Activated CD8-positive, alpha-beta memory T cell treated with anti-CD3 and anti-CD28 coated beads, Interleukin-2, amount 10 ng/mL, durations not matched to agents 7 days and 5 days (primary cell): ENCODE measurements at places on chromosomes 3 and 15. TPM values are rescaled to one million over a fixed set of nuclear protein-coding genes. Genes with fewer than 3 reads are reported as not detected.

LRTM1 gene
- total RNA-seq = not detected

CD86 gene
- total RNA-seq = 25.3 TPM

SLC24A5 gene
- total RNA-seq = not detected

CNTN6 gene
- not detected for total RNA-seq

SLC12A1 gene
- total RNA-seq = not detected

- H3K4me3 ChIP-seq = no peak overlapping the region
- H3K27ac ChIP-seq = no peak overlapping the region
- no peaks in the 10 kb centered on the region for H3K4me1 ChIP-seq
- H3K27me3 ChIP-seq = no peaks in the 10 kb centered on the region
- DNase-seq = no peak
- peaks cover 2% of the 10 kb centered on the region for H3K36me3 ChIP-seq
These were observed 45.0 kb upstream of the FGF12 start for GRCh38 chr3:192772240-192772894.

- no peaks in the 10 kb centered on the region for H3K27me3 ChIP-seq
- no peak overlapping the region for H3K27ac ChIP-seq
- H3K4me3 ChIP-seq = no peak overlapping the region
- H3K36me3 ChIP-seq = peaks cover 18% of the 10 kb centered on the region
These were observed 11.3 kb downstream of the WDR48 start for GRCh38 chr3:39063143-39063542.

DNA sequence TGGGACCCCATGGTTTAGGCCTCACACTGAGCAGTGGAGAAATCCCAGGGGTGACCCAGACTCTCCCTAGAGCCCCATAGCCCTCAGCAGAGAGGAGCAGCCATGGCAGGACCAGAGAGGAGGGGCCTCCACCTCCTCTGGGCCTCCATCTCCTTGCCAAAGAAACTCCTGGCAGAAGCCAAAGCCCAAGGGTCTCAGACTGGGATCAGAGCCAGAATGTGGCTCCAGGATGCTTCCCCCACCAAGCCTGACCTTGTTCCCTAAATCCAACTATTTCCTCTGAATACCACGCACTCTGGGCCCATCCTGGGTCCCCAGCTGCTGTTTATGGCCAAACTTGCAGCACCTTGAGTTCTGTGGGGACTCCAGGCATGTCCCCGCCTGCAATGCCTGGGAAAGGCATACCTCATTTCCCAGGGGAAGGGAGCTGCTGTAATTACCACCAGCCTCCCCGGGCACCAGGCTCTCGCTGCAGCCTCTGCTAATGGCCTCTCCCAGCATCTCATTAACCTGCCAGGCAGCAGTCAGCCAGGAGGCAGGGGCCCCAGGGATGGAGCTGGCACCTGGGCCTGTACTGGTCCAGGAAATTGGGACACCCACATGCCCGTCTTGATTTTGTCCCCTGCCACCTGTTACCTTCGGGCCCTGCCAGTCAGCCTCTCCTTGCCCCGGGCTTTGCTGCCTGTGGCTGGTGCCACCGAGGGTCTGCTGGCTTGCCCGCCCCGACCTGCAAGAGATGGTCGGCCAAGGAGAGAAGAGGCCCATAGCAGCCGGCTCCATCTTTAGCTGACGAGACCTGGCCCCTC, 4.6 kb downstream of the CCDC9B start:
- H3K4me1 ChIP-seq = peaks cover 7% of the 10 kb centered on the region
- no peak overlapping the region for H3K27ac ChIP-seq
- H3K27me3 ChIP-seq = peaks cover 2% of the 10 kb centered on the region
- no peaks in the 10 kb centered on the region for H3K36me3 ChIP-seq
- H3K4me3 ChIP-seq = no peak overlapping the region

GRCh38 chr15:40115670-40116093, 7.0 kb upstream of the BMF start:
- peak; percentile 87 for DNase-seq
- H3K36me3 ChIP-seq = no peaks in the 10 kb centered on the region
- peak overlapping the region; percentile 10 for H3K4me3 ChIP-seq
- H3K27me3 ChIP-seq = peaks cover 18% of the 10 kb centered on the region

- H3K27ac ChIP-seq = no peak overlapping the region
- H3K36me3 ChIP-seq = peaks cover 32% of the 10 kb centered on the region
- no peaks in the 10 kb centered on the region for H3K4me1 ChIP-seq
These were observed 22.5 kb downstream of the NRROS start for GRCh38 chr3:196662033-196662432.

DNA sequence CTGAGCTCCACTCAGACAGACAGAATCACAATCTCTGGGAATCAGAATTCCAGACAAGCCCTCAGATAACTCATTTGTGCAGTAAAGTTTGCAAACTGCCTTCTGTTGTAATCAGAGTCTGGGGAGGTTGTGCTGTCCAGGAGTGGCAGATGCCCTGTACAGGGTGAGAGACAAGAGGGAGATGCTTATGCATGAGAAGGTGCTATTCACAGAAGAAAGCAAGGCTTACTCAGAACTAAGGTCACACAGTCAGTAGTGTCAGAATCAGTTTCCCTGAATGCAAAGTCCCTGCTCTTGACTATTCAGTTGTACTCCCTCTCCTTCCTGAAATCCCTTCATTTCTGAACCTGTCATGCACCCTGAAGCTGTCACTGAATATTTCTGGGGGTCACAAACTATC, 43.7 kb downstream of the SRPRB start:
- H3K27me3 ChIP-seq = peaks cover 10% of the 10 kb centered on the region
- no peak overlapping the region for H3K27ac ChIP-seq
- no peak overlapping the region for H3K4me3 ChIP-seq
- H3K36me3 ChIP-seq = no peaks in the 10 kb centered on the region

DNA sequence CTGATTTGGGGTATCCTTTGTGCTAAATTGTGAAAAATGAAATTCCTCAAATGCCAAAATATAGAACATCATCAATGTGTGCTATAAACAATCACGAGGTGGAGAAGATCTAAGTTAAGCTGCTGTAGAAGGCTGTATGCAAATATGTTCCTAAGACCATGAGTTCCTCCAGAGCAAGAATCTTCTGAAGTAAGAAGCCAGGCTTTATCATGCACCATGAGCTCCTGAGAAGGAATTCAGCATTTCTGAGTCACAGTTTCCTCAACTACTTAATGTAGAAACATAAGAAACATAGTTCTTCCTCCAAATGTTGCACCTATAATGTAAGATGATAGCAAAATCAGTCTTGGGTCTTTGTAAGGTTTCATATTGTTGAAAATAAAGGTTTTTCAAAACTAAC, 241.7 kb upstream of the MDFIC2 start:
- H3K36me3 ChIP-seq = no peaks in the 10 kb centered on the region
- H3K27ac ChIP-seq = no peak overlapping the region
- no peak for DNase-seq
- H3K27me3 ChIP-seq = peaks cover 14% of the 10 kb centered on the region
- no peaks in the 10 kb centered on the region for H3K4me1 ChIP-seq

GRCh38 chr15:69885173-69885955, 212.4 kb downstream of the TLE3 start:
- peaks cover 2% of the 10 kb centered on the region for H3K4me1 ChIP-seq
- no peak overlapping the region for H3K4me3 ChIP-seq
- DNase-seq = no peak
- no peaks in the 10 kb centered on the region for H3K36me3 ChIP-seq

- H3K36me3 ChIP-seq = no peaks in the 10 kb centered on the region
- H3K27me3 ChIP-seq = no peaks in the 10 kb centered on the region
- H3K4me1 ChIP-seq = peaks cover 6% of the 10 kb centered on the region
- DNase-seq = peak; percentile 56
- no peak overlapping the region for H3K27ac ChIP-seq
- H3K4me3 ChIP-seq = no peak overlapping the region
These were observed 220.9 kb downstream of the SLC9A9 start for GRCh38 chr3:143627336-143627735.

GRCh38 chr3:119585856-119586570, 6.7 kb downstream of the ADPRH start:
- no peak overlapping the region for H3K4me3 ChIP-seq
- peaks cover 2% of the 10 kb centered on the region for H3K27me3 ChIP-seq
- H3K4me1 ChIP-seq = peaks cover 27% of the 10 kb centered on the region
- no peak for DNase-seq
- H3K36me3 ChIP-seq = peaks cover 20% of the 10 kb centered on the region
- no peak overlapping the region for H3K27ac ChIP-seq

GRCh38 chr3:153173758-153174516, 11.9 kb downstream of the RAP2B start:
- H3K27me3 ChIP-seq = no peaks in the 10 kb centered on the region
- H3K36me3 ChIP-seq = peaks cover 19% of the 10 kb centered on the region
- peak overlapping the region; percentile 12 for H3K27ac ChIP-seq
- no peak for DNase-seq
- no peak overlapping the region for H3K4me3 ChIP-seq
- H3K4me1 ChIP-seq = peaks cover 7% of the 10 kb centered on the region

- H3K27me3 ChIP-seq = no peaks in the 10 kb centered on the region
- no peak overlapping the region for H3K27ac ChIP-seq
- no peak overlapping the region for H3K4me3 ChIP-seq
- peaks cover 1% of the 10 kb centered on the region for H3K36me3 ChIP-seq
These were observed 373.1 kb upstream of the TPRG1 start for GRCh38 chr3:188798556-188799145.

- no peak for DNase-seq
- H3K4me1 ChIP-seq = no peaks in the 10 kb centered on the region
- H3K27ac ChIP-seq = no peak overlapping the region
These were observed 58.8 kb downstream of the ITPR1 start for GRCh38 chr3:4551794-4552442.

DNA sequence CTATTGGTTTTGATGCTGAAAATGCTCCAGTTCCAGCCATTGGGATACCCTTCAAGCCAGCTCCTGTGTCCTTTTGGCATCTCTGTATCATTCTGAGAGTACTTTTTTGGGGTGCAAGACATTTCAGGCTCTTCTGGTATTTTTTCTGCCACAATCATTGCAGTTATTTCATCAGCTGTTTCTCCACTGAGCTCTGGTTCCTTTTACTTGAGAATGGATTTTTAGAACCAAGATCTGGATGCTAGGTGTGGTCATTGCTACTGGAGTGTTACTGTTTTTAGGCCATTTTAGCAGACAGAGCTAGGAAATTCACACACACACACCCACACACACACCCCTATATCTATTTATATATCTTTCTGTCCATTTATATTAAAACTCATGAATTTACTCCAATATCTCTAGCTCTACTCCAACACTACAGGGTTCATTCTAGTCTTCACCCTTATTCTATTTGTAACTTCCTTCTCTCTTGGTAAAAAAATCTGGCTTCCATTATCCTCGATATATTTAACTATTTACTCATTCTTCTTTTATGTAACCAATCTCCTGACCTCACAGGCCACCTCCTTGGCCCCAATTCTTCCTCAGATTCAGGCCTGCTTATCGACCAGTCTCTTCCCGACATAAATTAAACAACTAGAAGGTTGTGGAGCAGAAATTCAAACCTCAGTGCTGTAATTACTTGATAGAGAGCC, 17.0 kb downstream of the SLC35G2 start:
- H3K27me3 ChIP-seq = peaks cover 6% of the 10 kb centered on the region
- no peak overlapping the region for H3K27ac ChIP-seq
- H3K4me3 ChIP-seq = no peak overlapping the region
- DNase-seq = no peak

DNA sequence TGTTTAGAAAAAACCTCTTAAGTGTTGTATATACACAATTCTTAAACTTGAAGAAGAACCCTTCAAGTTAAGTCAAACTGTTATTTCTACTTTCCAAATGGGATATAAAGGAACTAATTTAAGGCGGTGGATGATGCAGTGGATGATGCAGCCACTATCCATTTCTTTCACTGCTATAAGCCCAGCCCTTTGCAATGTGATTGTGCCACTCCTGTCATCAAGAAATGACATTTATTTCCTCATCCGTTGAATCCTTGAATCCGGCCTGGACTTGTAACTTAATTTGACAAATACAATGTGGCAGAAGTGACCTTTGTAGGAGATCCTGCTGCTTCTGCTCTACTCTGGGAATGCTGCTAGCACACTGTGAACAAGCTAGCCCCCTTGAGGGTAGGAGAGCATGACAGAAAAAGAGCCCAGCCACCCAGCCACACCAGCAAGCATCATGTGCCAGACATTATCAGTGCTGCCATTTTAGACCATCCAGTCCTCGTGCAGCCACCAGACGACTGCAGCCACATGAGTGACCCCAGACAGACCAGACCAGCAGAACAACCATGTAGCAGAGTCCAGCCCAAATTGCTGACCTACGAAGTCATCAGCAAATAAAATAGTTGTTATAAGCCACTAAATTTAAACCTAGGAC, 47.4 kb downstream of the UACA start:
- peaks cover 13% of the 10 kb centered on the region for H3K27me3 ChIP-seq
- DNase-seq = no peak
- no peaks in the 10 kb centered on the region for H3K36me3 ChIP-seq
- no peak overlapping the region for H3K27ac ChIP-seq
- no peak overlapping the region for H3K4me3 ChIP-seq

DNA sequence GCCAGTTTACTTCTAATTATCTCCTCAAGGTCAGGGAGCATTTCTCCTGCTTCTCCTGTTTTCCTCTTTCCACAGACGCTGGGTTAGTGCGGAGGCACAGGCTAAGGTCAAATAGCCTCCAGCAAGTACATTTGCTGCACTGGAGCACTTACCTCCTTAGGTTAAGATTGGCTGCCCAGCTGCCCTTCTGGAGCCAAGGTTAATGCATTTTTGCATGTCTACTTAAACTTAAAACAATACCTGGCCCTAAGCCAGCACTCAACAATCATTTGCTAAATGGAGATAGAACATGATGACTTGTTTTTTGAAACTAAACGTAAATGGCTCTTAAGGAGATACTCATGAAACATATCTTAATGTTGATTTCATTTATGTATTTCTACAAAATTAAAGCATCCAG, 83.5 kb downstream of the SSR3 start:
- peaks cover 33% of the 10 kb centered on the region for H3K27me3 ChIP-seq
- H3K4me3 ChIP-seq = no peak overlapping the region
- no peaks in the 10 kb centered on the region for H3K36me3 ChIP-seq
- DNase-seq = no peak

GRCh38 chr15:73959012-73959581, 32.8 kb downstream of the LOXL1 start:
- peaks cover 31% of the 10 kb centered on the region for H3K4me1 ChIP-seq
- DNase-seq = peak; percentile 67
- H3K36me3 ChIP-seq = no peaks in the 10 kb centered on the region
- H3K4me3 ChIP-seq = peak overlapping the region; percentile 8
- peak overlapping the region; percentile 78 for H3K27ac ChIP-seq

GRCh38 chr3:159584421-159584820, 404.2 kb upstream of the IL12A start:
- H3K27ac ChIP-seq = no peak overlapping the region
- H3K4me3 ChIP-seq = no peak overlapping the region
- H3K4me1 ChIP-seq = no peaks in the 10 kb centered on the region
- H3K36me3 ChIP-seq = no peaks in the 10 kb centered on the region
- DNase-seq = no peak
- H3K27me3 ChIP-seq = no peaks in the 10 kb centered on the region
